ENCODE measurements at places on chromosomes 11 and 22.

DNA sequence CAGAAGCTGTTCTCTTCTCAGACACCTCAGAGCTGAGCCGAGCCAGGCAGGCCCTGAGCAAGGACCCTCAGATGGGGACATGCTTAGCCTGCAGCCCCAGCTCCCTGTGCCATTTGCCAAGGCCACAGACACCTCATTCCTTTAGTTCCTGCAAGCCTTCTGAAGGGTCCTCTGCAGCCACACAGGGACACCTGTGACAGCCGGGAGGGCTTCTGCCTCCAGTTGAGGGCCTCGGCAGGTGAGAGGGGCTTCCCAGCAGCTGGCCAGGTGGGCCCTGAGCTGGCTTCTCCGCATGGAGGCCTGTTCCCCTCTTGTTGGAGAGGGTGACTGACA, 18.2 kb downstream of the INCENP start:
- no peak for DNase-seq

- DNase-seq, result no peak
Measured at GRCh38 chr11:94060401-94060800, 39.2 kb downstream of the HEPHL1 start.

- no peak for DNase-seq
Measured at GRCh38 chr22:20530368-20531153, 23.2 kb downstream of the MED15 start.

DNA sequence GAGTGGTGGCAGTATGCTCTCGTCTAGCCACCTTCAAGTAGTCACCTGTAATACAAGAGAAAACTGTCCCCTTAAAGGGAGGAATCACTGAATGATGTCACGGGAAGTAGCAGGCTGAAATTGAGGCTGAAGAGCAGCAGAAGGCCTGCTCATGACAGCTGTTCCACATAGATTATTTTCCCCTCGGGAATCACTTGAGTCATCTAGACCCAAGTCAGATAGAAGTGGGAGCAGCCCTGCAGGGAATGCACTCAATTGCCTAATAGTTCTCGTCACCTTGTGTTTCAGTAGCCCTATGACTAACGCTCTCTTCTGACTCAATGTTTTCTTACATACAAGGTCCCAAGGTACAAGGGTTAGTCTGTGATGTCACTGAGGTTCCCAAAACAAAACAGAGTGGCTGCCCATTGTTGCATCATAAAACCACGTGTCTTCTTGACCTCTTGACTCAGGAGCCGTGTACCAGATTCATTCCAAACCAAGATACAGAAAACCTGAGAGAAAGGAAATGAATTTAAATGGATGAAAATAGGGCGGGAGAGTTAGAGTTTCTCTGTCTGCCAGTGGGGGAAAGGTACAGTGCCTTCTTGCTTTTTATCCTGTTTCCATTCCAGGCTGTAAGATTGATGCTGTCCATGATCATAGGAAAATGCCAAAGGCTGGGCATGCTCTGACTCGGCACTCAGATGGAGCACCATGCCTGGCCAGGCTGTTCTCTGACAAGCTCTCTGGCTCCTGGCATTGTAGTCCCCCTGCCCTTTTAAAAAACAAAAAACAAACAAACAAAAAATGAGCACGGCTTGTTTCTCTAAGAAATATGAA, 21.6 kb upstream of the C11orf96 start:
- DNase-seq, result no peak

- DNase-seq, result no peak
Measured at GRCh38 chr11:117976445-117976844, 9.7 kb upstream of the IL10RA start.

GRCh38 chr11:7936615-7937014, 4.9 kb downstream of the OR10A3 start:
- no peak for DNase-seq

DNA sequence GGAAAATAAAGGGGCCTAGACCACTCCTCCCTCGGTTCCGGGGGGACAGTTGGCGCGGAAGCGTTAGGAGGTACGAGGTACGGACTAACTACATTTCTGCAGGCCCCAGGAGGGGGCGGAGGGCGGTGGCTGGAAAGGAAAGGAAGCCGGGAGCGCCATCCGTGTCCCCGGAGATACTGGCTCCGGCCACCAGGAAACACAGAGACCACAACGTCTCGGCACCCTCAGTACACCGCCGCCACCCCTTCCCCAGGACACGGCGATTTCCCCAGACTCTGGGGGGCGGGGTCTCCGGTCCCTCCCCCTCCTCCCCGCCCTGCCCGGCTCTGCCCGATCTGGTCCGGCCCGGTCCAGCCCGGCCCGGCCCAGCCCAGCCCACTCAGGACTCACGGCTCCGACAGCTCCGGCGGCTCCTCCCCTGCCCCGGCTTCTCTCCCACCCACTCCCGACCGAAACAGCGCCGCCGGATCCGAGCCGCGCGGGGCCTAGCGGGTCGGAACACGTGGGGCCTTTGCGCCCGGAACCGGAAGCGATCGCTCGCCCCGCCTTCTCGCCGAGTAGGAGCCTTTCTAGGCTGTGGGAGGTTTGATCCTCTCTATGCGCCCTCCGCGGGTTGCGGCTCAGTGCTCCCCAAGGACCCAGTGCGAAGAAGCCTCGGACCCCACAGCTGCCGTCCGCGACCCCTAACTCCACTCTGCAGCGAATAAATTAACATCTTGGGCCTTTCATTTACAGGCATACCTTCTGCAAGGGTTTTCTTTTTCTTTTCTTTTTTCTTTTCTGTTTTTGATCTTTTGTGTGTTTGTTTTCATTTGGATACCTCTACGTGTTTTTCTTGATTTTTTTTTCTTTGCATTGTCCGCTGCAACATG, at the start of gene ZNF202:
Gene ZNF202, minus strand, starts transcription at position 502 of the 872 bp plus-strand sequence. CDS start 10,772 bp downstream, outside the sequence.
- peak; percentile 25 for DNase-seq

DNA sequence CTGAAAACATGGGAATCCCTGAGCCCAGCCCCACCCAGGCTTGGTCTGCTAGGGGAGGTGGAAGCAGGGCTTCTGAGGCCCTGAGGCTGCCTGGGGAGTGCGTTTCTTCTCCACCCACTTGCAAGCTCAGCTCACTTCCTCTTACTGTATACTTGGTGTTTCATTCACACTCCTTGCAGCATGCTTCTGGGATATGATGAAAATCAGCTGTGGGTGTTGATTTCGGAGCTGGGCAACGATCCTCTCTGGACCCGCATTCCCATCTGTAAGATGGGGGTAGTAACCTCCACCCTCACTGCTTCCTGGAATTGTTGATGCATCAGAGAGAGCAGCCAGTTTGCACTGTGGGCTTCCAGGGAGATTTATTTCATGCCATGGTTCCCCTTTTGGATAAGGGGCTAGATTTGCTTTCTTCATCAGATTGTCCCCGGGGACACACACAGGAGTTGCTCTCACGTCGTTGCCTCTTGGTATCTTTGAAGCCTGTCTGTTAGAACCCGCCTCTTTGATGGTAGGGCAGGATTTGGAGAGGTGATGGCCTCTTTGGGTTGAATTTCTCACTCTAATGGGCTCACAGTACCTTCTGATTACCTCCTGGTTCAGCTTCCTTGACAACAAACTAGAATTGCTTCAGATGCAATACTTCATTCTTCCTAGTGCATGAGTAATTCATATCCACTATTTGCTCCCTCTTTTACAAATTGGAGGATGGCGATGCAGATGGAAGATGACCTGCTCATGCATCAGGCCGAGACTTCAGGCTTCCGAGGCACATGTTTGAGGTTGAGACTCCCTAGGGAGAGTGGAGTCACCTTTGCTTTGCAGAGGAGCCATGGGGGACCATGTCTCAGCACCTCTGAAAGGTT, 40.4 kb downstream of the BCR start:
- DNase-seq, result no peak

DNA sequence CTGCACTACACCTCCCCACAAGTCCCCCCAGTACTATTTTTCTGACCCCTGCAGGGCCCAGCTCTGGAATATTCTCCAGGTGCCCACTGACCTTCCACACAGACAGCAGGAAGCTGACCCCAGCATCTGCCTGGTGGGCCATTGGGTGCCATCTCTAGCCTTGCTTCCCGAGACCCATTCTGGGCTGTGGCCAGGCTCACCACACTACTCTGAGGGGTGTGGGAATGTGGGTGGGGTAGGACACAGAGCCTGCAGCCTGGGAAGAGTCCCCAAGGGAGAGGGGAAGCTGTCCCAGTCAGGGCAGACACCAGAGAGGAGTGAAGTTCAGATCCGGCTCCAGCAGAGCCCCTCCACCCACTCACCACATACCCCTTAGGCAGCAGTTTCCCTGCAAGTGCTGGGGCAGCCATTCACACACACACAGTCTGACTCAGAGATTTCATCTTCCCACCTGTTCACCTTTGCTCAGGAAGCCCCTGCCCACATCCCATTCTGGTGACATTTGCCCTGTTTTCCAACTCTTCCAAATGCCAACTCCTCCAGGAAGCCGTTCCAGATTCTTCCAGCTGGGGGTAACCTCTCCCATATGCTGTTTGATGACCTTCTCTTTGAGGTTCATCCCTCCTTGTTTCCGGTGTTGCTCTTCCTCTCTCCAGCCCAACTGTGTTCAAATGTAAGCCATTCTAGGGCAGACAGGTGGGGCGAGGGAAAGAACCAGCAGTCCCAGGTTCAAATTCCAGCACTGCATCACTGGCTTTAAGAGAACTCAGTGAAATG, 1.9 kb downstream of the SLCO2B1 start:
- no peak for DNase-seq

DNA sequence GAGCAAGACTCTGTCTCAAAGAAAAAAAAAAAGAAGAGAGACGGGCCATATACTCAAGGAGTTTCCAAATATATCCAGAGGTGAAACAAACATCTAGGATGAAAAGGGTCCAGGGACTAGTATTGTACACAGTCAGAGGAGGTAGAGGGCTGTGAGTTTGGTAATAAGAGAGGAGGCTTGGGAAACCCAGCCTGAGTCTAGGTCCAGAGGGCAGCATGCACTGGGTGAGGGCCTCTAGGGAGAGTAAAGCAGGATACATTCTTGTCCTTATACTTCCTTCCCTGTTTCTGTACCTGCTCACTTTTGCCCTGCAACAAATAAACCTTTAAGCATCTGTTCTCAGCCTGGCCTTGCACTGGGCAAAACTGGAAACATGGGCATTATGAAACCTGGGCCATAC, 31.5 kb downstream of the STIM1 start:
- DNase-seq, result no peak

DNA sequence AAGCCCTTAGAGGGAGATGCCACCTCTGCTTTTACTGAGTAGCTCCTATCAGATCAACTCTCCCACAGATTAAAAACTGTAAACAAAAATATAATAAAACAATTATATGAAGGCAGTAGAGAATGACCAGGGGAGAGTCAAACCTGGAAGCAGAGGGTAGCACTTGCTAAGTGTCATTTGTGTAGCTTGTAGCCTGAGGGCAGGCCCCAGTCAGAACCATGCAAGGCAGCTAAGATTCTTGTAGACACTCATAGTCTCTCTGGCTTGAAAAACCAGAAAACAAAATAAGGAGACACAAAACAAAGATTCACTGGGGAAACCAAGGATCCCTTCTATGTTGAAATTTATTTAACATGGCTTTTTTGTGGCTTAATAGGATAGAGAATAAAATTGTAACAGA, 110.4 kb downstream of the WNT11 start:
- DNase-seq, result no peak

GRCh38 chr11:64608046-64608445, 17.0 kb downstream of the SLC22A12 start:
- DNase-seq, result no peak

DNA sequence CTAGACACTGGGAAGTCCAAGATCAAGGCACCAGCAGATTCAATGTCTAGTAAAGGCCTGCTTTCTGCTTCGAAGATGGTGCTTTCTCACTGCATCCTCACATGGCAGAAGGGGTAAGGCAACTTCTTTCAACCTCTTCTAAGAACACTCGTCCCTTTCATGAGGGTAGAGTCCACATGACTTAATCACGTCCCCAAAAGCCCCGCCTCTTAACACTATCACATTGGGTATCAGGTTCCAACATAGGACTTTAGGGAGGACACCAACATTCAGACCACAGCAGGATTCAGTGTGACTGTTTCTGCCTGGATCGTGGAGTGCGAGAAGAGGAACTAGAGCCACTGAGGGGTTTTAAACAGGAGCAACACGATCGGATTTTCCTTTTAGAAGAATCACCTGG, 3.7 kb upstream of the TIRAP start:
- no peak for DNase-seq

DNA sequence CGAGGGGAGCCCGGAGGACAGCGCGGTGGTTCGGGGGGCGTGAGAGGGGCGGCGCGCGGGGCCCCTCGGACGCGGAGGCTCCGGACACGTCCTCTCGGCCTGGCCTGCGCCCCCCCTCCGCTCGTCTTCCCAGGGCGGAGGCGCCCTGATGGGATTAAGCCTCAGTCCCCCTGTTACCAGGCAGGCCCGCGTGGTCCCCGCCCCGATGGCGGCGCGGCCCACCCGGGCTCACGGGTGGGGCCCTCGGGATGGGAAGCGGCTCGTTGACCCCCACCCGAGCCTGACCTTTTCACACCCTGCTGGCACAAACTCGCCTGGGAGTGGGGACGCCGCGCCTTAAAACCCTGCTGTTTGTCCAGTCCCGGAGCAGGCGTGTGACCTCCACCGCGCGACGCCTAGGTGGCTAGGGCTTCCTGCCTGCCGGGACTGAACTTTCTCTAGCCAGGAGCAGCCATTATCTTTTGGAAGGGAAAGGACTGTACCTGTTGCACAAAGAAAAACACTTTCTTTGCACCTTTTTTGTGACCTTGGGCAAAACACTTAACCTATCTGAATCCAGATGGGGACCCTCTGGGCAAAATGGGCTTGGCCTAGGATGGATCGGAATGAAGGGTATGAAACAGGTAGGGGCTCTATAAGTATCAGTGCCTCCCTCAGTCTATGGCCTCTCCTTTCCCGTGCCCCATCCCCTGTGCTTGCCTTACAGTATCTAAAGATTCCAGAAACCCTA, 1.0 kb downstream of the KIAA1671 start:
- DNase-seq, result no peak

DNA sequence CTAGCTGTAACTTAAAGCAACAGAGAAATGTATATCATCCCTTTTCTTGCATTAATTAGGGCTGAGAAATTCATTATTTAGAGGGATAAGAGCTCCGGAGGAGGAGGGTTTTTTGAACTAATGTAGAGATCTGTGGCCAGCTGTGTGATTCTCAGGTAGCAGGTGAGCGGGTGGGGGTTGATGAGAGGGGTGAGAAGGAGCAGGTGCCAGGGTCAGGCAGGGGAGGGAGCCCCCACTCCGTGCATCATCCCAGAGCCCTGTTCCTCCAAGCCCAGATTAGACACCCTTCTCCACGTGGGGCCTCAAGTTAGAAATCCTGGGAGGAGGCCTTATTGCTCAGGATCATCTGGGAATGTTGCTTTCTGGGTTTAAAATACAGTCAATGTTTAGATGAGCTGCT, 24.9 kb downstream of the ZBTB16 start:
- DNase-seq, result no peak

DNA sequence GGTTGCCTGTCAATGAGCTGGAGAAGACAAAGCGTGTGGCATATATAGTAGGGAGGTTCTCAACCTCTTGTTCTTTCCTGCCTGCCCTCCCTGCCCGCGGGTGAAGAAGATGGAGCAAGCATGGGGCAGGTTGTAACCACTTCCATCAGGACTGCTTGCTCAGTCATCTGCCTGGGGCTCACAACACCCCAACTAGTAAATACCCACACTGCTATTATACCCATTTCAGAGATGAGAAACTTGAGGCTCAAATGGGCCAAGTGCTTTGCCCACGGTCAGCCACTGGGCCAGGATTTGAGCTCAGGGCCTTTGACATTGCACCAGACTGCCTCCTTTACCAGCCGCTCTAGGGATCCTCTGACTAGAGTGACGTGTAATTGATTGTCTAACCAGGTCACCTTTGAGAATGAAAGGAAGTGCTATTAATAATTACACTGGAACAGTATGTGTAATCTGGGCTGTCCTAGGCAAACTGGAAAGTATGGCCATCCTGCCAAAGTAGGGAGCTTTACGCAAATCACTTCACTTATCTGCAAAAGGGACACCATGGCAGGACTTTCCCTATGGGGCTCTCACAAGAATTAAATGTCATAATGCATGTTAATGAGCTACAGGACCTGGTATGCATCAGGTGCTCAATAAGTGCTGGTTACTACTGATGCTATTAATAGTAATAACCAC, 2.8 kb upstream of the CDC42EP1 start:
- DNase-seq, result no peak
